ENCODE measurements at places on chromosomes 11 and 22. TPM values are rescaled to one million over a fixed set of nuclear protein-coding genes. Genes with fewer than 3 reads are reported as not detected.

The MUC2 gene
- total RNA-seq = not detected

The SYT7 gene
- total RNA-seq = 0.77 TPM

The DEPDC7 gene
- total RNA-seq = 10.5 TPM

The C11orf58 gene
- total RNA-seq = 172 TPM

The NXPE4 gene
- total RNA-seq = not detected

The SNU13 gene
- 98.8 TPM for total RNA-seq

DNA sequence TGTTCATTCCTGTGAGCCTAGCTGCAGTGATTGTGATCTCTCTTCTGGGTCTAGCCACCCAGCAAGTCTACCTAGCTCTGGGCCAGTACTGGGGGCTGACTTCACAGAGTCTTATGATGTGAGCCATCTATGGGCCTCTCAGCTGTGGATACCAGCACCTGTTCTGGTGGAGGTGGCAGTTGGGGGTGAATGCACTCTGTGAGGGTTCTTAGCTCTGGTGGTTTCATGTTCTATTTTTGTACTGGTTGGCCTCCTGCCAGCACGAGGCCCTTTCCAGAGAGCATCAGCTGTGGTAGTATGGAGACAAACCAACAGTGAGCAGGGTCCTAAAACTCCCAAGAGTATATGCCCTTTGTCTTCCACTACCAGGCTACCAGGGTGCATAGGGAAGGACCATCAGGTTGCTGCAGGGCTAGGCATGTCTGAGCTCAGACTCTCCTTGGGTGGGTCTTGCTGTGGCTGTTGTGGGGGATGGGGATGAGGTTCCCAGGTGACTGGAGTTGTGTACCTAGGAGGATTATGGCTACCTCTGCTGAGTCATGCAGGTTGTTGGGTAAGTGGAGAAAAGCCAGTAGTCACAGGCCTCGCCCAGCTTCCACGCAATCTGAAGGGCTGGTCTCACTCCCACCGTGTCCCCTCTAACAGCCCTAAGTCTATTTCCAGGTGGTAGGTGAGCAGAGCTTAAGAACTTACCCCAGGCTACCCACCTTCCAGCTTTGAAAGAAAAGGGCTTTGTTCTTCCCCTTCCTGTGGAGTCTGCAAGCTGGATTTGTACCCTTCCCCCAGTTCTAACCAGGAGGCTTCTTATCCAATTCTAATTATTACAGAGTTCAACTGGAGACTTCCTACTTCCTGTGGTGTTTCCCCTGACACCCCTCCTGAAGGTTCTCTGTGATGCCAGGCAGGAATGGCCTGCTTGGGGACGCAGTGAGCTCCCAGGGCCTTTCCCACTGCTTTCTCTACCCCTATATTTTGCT, 250.7 kb downstream of the LUZP2 start:
- DNase-seq = no peak

DNA sequence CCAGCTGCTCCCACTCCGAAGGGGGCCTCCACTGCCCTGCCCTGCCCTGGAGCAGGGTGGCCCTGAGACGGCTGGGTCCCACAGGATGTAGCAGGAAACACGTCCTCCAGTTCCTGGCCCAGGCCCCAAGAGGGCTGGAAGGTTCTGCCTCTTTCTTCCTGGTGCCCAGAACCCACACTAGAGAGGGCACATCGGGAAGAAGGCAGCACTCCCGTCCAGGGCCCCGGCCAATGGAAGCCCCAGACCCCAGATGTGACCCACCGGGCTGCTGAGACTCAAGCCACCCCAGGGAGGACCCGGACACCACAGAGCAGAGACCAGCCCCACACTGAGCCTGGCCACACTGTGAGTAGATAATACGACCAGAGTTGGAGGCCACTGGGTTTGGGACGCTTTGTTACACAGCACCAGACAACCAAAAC, 71.2 kb downstream of the CELSR1 start:
- DNase-seq = no peak

DNA sequence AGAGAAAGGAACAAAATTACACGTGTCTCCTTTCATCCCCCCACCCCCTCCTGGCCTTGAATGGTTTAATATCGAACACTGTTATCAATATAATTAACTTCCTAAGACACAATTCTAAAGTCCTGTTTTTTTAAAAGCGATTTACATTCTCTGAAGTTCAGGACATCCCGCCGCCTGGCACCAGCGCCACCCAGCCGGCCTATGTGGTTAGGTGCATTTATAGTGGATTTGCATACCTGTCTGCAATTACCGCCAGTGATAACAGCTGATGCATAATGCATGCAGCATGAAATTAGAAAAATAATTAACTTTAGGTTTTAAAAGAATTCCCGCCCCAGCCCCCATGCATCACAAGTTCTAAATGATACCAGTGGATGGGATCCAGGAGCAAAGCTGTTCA, 58.6 kb downstream of the MACROD1 start:
- DNase-seq = no peak

- DNase-seq = no peak
Observed at GRCh38 chr22:44519886-44520285, 21.9 kb upstream of the RTL6 start.

DNA sequence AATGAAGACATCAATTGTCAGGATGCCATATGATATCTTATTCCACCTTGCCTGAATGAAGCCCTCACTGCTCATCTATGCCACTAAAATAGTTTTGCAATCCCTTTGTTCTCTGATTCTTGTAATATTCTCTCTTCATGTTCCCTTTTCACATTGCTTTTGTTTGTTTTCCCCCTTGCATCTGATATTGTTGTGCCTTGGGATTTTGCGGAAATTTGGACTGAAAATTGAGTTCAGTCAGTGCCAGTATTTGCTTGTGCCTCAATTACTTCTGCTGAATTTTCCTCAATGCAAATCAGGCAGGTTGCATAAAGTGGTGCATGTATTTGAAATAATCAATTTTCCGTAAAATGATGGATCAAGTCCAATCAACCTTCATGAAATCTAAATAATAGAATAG, 98.3 kb downstream of the PAX6 start:
- no peak for DNase-seq

- no peak for DNase-seq
Observed at GRCh38 chr11:19988598-19988997, 171.7 kb downstream of the DBX1 start.

- no peak for DNase-seq
Observed at GRCh38 chr11:13896175-13896980, 66.1 kb upstream of the SPON1 start.

DNA sequence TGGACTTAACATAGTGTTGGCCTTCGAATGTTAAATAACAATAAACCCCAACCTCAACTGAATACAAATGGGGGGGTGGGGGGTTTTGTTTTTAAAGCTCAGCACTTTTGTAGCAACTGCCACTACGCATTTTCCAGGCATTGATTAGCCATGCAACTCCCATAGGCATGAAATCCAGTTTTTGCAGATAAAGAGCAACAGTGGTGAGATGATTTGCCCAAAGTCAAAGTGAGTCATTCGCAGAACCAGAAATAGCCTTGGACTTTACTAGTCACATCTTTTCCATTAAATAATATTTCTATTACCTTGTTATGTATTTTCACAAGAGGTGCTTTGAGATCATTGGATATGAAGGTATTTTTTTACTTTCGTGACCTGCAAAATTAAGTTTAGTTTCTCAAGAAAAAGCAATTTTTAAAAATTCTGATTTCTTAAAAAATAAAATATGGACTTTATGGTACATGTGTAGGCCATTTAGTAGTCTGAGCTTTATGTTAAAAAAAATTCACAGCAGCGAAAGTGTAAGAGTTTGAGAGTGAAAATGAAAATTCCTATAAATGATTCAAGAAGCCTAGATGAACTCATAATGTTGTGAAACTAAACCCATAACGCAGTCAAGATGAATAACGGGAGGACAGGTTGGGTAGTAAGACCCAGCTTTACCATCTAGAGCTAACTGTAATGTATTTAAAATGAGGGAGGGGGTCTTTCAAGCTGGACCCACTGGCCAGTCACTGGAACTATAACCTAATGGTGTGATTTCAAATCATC, 1.9 kb upstream of the PHF21A start:
- DNase-seq = no peak

GRCh38 chr22:19604711-19605268, 80.6 kb upstream of the CLDN5 start:
- no peak for DNase-seq

DNA sequence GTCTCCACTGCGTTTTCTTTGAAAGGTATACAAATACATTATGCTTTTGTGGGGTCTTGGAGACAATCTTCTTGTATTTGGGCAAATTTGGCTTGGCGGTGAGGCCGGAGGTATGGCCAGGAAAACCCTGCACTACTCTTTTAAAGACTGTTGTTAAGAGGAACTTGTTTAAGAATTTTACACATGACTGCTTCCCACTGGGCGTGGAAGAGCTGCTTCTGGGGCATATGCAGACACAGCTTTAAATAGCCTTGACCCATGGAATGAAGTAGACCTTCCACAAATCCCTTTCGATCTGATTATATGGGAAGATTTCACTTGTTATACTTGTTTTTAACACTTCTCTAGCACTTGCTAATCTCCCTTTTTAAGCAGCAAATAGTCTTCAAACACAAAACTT, 453.6 kb downstream of the MN1 start:
- peak; percentile 10 for DNase-seq

DNA sequence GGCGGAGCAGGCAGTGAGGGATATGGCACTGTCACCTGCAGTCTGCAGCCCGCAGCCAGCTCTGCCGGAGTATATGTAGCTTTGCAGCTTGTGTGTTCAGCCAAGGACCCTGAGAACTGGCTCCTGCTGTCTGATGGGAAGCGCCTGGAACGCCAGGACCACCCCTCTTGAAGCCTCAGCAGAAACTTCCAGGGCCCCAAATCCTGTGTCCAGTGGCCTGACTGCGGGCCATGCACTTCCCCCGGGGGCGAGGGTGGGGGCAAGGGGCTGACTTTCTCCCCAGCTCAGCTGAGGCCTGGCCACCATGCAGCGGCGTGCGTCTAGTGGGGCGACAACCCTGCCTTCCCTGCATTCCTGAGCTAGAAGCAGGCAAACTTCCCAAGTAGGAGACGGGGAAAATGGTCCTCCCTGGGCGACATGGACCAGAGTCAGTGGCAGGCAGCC, 32.3 kb downstream of the PISD start:
- no peak for DNase-seq

- peak; percentile 62 for DNase-seq
Observed at GRCh38 chr11:117876341-117877119, at the start of gene FXYD6. FXYD6 (minus strand) TSS chr11:117876658; CDS start chr11:117842776, 33,882 bp downstream.

- no peak for DNase-seq
Observed at GRCh38 chr11:111476956-111477355, 35.2 kb downstream of the BTG4 start.

DNA sequence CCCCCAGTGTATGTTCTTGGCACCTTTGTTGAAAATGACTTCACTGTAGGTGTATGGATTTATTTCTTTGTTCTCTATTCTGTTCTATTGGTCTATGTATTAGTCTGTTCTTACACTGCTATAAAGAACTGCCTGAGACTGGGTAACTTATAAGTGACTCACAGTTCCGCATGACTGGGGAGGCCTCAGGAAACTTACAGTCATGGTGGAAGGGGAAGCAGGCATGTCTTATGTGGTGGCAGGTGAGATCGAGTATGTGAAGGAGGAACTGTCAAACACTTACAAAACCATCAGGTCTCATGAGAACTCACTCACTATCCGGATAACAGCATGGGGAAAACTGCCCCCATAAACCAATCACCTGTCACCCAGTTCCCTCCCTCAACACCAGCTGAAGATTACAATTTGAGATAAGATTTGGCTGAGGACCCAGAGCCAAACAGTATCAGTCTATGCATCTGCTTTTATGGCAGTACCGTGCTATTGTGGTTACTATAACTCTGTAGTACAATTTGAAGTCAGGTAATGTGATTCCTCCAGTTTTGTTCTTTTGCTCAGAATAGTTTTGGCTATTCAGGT, 836.2 kb downstream of the DLG2 start:
- no peak for DNase-seq

- DNase-seq = no peak
Observed at GRCh38 chr11:25860677-25861450, 471.1 kb upstream of the ANO3 start.

DNA sequence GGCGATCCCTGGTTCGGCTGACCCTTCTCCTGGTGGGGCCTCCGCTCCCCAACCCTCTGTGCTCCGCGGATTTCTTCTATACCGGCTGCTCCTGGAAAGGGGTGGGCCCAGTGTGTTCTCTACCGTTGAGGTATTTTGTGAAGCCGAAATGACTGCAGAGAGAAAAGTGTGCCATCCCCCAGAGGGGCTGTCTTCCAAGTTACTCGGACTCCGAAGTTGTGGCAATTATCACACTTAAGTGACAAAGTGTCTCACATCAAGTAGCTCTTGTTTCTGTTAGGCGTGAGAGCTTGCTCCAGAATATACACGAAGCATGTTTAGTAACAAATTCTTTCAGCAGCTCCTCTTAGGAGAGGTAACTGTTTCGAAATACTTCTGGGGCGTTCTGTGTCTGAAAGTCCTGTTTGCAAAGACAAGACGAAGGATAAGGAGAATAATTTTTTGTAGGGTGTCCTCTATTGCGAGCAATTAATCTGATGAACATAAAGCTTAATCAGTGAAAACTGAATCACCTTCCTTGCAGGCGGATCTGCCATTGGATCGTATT, 434 bp downstream of the XPNPEP3 start:
- no peak for DNase-seq

DNA sequence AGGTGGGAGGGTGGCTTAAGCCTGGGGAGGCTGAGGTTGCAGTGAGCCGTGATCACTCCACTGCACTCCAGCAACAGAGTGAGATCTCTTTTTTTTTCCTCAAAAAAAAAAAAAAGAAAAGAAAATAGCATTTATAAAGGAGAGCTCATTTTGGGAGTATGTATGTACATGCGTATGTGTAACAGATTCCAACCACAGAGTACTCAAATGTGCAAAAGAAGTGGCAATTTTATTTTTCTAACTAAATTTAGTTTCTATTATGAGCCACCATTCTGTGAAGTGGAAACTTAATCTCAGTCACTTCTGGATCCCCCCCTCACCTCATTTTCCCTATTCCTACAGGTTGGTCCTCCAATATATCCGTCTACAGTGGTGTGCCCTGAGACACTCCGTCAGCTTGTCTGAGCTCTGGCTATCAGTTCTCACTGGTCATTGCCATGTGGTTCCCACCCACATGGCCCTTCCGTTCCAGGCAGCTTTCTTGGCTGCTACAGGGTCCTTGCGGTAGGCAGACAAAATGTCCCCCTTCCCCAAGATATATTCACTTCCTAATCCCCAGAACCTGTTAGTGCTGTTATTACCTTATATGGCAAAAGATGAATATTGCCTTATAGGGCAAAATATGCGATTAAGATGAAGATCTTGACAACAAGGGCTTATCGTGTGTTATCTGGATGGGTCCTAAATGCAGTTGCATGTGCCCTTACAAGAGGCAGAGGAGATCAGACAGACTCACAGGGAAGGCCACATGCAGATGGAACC, 35.8 kb upstream of the TSKU start:
- DNase-seq = no peak

Data from Daoy (cell line).